Stimulated activated CD4-positive, alpha-beta T cell treated with anti-CD3 and anti-CD28 coated beads, Interleukin-1b, Interleukin-23, amount 100 ng/mL, for 48 hours (primary cell): ENCODE measurements at places on chromosomes 7 and 10.

DNA sequence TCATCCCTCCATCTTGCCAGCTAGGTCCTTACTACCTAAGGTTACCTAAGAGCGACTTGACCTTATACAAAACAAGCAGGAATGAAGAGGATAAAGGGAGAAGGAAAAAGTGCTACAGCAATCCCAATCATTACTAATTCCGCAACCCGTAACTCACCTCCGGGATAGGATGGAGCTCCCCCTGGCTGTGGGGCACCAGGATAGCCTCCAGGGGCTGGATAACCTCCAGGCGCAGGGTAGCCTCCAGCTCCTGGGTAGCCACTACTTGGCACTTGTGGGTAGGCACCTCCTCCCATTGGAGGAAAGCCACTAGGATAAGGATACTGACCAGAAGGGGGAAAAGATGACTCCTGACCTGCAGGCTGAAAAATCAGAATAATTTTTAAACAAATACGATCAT is 15.8 kb downstream of the ANXA7 start:
- DNase-seq = no peak

GRCh38 chr7:125059861-125060456 is 130.3 kb upstream of the POT1 start:
- no peak for DNase-seq

DNA sequence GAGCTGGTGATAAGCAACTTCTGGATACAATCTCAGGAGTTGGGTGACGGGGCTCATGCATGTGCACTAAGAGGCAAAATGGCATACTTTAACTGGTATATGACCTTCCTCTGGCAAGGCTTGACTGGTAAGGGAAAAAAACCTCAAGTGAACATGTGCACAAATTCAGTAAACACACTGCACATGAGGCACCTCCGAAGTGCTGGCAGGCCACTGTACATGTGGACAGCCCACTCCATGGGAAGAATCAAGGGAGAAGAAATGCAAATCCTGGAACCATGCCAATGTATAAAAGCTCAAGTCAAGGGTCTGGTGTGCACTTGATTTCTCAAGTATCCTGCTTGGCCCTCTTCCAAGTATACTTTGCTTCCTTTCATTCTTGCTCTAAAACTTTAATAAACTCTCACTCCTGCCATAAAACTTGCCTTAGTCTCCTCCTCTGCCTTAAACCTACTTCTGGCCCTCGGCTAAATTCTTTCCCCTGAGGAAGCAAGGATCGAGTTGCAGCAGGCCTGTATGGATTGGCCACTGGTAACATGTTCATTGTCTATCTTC is 167.2 kb downstream of the RAMP3 start:
- no peak for DNase-seq

DNA sequence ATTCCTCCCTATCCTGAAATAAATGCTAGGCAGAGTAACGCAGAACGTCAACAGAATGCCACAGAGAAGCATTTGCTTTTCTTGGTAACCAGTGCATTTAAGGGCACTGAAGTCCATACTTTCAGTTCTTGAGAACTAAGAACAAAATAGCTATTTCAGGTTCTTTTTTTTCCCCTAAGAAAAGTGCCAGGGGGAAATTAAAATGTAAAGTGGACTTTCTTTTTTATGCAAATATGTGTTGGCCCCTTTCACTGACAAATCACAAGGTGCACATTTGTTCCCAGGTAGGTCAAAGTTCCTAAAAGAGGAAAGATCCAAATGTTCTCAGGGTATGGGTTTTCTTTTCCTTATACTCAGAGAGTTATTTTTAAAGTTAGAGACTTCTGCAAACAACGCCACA is 151.5 kb downstream of the HPSE2 start:
- no peak for DNase-seq

DNA sequence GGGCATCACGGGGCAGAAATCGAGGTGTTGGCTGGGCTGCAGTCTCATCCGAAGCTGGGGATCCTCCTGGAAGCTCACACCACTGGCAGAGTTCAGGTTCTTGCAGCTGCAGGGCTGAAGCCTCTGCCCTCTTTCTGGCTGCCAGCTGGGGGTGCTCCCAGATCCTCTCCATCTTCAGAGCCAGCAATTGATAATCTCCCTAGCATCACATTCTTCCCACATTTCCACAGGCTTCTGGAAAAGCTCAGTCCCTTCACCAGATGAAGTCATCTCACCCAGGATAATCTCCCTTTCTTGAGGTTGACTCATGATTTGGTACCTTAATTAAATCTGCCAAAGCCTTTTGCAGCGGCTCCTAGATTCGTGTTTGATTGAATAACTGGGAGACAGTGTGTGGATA is 55.2 kb downstream of the NRP1 start:
- DNase-seq = no peak

DNA sequence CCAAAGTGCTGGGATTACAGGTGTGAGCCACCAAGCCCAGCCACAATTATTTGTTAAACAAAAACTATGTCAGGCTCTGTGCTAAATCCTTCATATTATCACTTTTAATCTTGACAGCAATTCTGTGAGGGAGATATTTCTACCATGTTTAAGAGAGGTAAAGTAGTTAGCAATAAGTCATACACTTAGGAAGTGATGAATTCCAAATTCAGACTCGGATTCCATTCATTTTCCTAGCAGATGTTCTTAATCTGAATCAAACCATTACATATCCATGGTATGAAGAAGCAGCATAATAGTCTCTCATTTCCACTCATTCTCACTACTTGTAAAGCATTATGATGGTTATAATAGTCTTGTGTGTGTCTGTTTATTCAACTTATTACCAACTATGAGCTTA is 2.9 kb upstream of the CD36 start:
- DNase-seq = no peak
